ENCODE measurements at places on chromosomes 1 and 21. TPM values are rescaled to one million over a fixed set of nuclear protein-coding genes. Genes with fewer than 3 reads are reported as not detected.

- DNase-seq: no peak
Observed at GRCh38 chr1:3676581-3677470, 24.5 kb downstream of the TP73 start.

CDC73 gene
- 49.2 TPM for total RNA-seq

DNA sequence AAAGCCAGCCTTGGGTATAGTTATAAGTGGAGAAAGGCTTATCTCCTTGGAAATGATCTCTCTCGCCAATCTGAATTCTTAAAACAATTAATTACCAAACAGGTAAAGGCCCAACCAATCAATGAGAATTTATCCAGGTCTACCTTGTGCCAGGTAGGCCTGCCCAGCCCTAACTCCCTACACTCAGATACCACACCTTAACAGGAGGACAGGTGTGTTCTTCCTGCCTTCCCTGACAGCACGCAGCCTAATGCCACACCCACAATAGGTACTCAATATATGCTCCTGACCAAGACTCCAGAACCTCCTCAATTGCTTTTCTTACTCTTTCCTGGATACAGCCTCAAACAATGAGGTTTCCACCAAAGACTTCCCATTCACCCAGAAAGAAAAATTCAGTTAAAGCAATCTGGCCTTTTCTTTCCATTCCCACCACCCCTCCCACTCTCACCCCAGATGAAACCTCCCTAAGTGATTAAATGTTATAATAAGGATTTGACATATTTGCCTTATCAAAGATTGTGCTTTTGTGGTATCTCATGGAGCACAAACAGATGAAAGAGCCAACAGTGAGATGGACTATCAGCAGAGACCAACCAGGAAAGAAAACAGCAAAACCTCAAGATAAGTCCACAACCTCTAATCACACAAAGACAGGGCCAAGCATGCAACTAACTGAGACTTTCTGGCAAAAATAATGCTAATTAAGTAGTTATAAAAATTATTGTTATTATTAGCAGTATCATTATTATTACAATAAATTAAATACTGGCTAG is 25.6 kb downstream of the TRABD2B start:
- no peak for DNase-seq

- DNase-seq: no peak
Observed at GRCh38 chr1:169120066-169120465, 13.6 kb downstream of the ATP1B1 start.

DNA sequence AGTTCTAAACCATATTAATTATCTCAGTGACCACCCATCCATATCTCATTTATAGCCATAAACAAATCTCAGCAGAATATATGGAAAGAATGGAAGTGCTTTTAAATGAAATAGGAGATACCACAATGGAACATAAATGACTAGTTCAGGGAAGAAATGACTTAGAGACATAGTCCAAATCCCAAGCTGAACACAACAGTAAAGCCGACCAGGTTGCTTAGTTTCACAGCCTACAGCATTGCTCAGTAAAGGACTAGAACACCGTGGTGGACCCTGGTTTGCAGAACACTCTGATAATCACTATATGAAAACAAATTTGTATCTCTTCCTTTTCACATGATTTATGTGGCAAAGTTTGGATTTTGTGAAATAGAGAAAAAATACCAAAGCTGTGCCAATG is 40.3 kb downstream of the MYSM1 start:
- DNase-seq: no peak

- DNase-seq: no peak
Observed at GRCh38 chr1:38814444-38814983, 45.1 kb downstream of the RRAGC start.

DNA sequence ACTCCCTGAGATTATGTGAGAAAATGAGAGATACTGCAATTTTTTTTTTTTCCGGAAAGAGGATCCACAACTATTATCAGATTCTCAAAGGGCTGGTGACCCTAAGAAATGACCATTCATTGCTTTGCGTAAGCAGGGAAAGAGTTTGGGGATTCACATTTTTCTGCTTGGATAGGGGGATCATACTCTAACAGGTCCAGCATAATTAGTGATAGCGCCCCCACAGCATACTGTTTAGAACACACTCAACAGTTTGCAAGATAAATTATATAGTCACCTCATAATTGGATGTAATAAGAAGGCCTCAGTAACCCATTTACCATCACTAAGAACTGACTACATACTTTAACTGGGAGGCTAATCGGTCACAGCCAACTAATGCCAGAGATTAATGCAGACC is 1.9 kb downstream of the CCT3 start:
- peak; percentile 16 for DNase-seq

GRCh38 chr21:28773036-28773435 is 219.6 kb downstream of the LTN1 start:
- DNase-seq: no peak

RGS13 gene
- total RNA-seq: not detected

- peak; percentile 74 for DNase-seq
Observed at GRCh38 chr1:182699393-182700350, 15.3 kb upstream of the RGS8 start.

GRCh38 chr1:205918955-205919746 is 24.1 kb downstream of the SLC26A9 start:
- DNase-seq: peak; percentile 74

PDZK1IP1 gene
- total RNA-seq: not detected

GRCh38 chr1:26450908-26451307 is 18.8 kb downstream of the DHDDS start:
- no peak for DNase-seq

- DNase-seq: no peak
Observed at GRCh38 chr21:21851657-21852056, 853.4 kb downstream of the NCAM2 start.

DNA sequence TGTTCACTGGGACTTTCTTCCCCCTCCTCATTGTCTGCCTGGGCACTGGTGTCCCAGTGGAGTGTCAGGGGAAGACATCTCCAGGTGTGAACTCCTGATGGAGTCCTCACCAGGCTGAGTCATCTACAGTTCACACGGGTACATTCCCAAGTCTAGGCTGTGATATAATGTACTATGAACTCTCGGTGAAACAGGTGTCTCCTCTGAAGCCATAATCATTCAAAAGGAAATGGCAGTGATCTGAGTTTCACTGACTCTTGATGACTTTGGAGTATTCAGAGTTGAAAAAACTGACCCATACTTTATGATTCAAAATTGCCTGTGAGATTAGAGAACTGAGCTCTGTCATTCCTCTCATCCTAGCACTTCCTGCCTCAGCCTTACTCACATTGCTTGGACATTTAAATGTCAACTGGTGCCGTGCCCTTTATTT is 9.1 kb downstream of the LAMC2 start:
- no peak for DNase-seq
